ENCODE measurements at places on chromosomes 2 and 18.

GRCh38 chr2:28342081-28342967 is 50.3 kb upstream of the FOSL2 start:
- peak; percentile 89 for DNase-seq

DNA sequence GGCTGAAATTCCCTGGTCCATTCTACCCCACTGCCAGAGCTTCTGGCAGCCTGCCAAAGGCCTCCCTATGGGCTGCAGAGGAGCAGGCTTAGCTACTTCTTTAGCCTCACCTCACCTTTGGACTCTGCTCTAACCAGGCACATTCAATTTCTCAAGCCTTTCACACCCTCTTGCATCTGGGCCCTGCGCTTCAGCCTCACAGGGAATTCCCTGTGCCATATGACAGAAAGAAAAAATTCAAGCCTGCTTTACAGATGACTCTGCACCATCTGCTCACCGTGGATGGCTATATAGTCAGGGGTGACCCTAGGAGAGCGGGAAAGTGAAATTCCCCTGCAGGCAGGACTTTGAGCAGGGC is 62.5 kb downstream of the REEP1 start:
- peak; percentile 3 for DNase-seq

DNA sequence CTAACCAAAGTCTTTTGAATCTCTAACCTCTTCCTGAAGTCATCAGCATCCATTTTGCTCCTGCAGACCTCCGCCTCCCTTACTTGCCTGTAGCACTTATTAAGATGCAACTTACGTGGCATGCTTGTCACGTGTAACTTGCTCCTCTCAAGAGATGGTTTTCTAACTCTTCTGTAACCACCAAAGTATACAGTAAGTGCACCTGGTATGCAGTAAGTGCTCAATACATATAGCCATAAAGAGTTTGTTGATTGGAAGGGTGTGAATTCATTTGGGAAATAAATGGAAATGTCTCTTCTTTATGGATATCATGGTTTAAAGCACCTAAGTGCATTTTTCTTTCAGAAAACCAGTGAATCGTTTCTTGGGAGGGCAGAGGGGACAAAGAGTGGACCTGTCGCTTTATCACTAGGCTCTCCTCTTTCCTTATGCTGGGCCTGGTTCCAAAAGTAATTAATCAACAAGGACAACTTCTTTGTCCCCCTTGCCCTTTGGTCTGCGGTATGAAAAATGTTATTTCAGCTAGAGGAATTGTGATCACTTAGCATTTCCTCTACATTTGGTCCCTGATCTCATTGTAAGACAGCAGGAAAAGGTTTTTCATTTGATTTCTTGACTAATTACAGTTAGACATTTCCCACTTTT is 370.0 kb upstream of the SPRED2 start:
- no peak for DNase-seq

DNA sequence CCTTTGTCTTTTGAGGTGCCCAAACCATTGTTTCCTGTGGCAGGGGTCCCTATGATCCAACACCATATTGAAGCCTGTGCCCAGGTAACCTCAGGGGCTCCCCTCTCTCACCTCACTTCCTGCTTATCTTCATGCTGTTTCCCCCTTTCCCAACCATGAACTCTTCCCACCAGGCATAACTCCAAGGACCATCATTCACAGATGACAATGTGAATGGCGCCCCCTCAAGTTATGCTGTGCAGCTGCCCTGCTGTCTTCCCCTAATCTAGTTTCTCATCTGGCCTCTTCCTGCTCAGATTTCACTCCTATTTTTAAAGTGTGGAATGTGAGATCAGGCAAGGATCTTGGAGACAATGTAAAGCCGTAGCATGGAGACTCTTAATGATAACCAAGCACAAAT is 1.4 kb downstream of the GMPPA start:
- peak; percentile 32 for DNase-seq

DNA sequence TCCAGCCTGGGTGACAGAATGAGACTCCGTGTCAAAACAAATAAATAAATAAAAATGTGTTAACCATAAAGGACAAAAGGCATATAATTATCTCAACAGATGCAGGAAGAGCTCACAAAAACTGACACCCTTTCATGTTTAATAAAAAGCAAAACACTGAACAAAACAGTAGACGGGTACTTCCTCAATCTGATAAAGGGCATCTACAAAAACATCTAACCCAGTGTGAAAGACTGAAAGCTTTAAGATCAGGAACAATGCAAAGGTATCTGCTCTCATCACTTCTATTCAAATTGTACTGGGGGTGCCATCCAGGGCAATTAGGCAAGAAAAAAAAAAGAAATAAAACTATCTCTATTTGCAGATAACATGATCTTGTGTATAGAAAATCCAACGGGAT is 11.7 kb upstream of the NCL start:
- DNase-seq, result no peak

GRCh38 chr2:29579495-29580169 is 341.8 kb downstream of the ALK start:
- DNase-seq, result peak; percentile 18

GRCh38 chr2:189203177-189203799 is 23.7 kb upstream of the COL5A2 start:
- no peak for DNase-seq
